Stimulated activated CD4-positive, alpha-beta T cell treated with anti-CD3 and anti-CD28 coated beads, Interleukin-1b, Interleukin-23, amount 100 ng/mL, for 4 hours (primary cell): ENCODE measurements at places on chromosomes 1 and 21.
A peak's percentile ranks its signal among the peaks of the same experiment; 100 is the strongest.

GRCh38 chr1:246680190-246680589, 44.0 kb upstream of the SCCPDH start:
- DNase-seq: no peak

DNA sequence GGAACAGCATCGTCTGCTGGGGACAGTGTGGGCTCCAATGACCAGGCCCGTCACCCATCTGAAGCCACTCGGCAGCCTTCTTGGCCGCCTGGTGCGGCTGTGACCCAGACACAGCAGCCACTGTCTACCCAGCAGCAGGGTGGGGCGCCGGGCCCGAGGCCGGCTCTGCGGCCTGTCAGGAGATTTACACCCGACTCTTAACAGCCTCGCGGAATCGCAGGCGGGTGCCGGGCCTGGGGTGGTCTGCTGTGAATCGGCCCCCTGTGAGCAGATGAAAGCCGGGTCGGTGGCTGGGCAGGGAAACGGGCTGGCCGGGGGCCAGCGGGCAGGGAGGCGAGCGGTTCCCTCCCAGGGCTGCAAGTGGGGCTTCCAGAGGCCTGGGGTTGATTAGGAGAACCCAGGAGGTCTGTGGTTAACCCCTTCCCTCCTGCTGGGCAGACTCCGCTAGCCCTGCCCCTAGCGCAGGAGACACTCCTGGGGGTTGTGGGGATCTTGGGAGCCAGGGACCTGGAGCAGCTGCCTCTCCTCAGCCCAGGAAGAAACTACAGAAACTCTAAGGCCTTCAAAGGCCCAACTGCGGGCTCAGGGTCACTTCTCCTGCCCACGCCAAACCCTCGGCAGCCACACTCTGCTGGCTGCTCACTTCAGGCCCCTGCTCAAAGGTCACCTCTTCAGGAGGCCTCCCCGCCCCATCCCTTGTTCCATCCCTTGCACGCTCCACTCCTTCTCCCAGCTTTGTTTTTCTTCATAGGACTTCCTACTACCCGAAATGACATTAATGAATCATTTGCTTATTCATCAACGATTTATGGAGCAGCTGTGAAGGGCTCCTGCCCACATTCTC, 15.6 kb downstream of the RUNX3 start:
- no peak for DNase-seq

DNA sequence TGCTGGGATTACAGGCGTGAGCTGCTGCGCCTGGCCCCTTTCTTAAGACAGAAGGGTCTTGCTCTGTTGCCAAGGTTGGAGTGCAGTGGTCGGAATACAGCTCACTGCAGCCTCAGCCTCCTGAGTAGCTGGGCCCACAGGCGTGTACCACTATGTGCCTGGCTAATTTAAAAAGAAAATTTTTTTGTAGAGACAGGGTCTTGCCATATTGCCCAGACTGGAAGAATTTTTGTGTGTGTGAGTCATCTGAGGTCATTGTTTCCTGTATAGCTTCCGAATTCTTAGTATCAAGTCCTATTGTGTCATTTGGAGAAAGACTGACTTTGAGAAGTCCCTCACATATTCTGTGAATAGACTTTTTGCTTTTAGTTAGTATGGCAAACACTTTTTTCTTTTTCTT, 4.7 kb downstream of the SZRD1 start:
- no peak for DNase-seq

DNA sequence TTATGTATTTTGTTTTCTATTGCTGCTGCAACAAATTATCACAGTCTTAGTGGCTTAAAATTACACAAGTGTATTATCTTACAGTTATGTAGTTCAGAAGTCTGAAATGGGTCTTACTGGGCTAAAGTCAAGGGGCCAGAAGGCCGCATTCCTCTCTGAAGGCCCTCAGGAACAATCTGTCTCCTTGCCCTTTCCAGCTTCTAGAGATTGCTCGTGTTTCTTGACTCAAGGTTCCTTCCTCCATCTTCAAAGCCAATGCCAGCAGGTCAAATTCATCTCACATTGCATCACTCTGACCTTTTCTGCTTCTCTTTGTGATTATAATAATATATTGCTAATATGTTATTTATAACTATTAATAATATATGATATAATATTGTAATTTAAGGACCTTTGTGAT, 97.1 kb downstream of the DIRAS3 start:
- DNase-seq: no peak

GRCh38 chr1:162381383-162381782, at the start of gene C1orf226:
C1orf226 (plus strand) TSS chr1:162381728; CDS start chr1:162381902, 174 bp downstream.
- DNase-seq: no peak

DNA sequence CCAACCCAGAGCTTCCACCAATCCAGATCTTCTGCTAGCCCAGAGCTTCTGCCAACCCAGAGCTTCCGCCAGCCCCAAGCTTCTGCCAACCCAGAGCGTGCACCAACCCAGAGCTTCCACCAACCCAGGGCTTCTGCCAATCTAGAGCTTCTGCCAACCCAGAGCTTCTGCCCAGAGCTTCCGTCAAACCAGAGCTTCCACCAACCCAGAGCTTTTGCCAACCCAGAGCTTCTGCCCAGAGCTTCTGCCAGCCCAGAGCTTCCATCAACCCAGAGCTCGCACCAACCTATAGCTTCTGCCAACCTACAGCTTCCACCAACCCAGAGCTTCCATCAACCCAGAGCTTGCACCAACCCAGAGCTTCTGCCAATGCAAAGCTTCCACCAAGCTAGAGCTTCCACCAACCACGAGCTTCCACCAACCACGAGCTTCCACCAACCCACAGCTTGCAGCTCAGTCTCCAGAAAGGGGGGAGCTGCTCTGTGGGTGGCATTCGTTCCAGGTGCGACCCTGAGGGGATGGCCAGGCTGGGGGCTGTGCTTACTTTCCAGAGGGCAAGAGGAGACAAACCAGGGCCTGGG, 23.8 kb downstream of the CRYAA start:
- no peak for DNase-seq

DNA sequence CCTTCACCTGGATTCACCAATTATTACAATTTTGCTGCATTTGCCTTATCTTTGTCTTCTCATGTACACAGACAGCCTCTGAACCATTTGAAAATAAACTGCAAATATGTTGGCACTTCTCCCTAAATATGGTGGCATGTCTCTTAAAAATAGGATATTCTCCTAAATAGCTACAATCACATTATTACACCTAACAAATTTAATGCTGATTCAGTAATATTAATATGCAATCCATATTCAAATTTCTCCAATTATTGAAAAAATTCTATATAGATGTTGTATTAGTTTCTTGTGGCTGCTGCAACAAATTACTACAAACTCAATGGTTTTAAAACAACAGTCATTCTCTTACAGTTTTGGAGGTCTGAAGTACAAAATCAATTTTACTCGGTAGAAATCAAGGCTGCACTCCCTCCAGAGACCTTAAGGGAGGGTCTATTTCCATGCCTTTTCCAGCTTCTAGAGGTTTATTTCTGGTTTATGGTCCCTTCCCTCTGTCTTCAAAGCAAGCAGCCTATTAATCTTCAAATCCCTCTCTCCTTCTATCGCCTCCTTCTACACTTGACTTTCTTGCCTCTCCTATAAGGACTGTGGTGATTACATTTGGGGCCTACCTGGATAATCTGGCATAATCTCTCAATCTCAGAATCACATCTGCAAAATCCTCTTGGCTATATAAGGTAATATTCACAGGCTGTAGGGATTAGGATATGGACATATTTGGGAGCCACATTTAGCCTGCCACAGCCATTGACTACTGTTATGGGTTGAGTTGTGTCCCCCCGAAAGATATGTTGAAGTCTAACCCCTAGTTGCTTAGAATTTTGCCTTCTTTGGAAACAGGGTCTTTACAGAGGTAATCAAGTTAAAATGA, 52.5 kb upstream of the BOLA1 start:
- no peak for DNase-seq

- DNase-seq: no peak
Measured at GRCh38 chr1:116529199-116529631, 41.6 kb downstream of the CD58 start.

DNA sequence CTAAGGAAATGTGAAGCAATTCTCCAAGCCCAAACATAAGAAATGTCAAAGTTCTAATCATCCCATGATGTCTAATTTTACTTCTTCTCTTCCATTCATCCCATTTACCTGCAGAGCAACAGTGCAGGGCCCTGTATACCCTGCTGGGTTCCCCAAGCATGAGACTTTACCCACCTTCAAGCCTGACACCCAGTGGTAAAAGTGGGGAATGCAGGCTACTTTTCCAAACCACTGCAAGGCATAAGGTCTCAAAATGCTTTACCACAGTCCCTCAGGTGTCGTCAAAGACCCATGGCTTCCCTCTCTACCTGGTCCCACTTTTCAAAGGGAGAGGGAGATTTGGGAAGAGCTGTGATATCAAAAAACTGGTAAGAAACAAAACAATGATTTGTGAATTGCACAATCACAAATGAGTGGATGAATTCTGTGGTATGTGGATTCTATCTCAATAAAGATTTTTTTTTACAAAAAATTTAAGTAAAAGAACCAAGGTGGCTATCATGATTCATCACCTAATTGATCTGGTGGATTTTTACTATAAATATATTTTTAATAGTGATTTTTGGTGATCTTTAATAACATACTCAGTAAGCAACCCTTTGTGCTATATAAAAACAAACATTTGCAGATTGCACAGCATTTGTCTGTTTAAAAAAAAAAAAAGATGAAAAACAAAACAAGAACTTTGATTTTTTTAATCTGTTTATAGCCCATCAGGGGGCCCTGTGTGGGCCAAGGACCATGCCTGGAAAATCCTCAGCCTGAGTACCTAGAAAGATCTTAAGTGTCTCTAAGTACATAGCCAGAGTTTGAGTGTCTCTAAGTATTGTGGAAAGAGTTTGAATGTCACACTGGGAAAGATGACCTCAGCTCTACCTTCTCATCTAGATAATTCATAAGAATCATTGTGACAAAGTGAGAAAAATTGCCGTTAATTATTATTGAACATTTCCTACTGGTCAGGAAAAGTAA, 73.1 kb upstream of the GJB5 start:
- DNase-seq: peak; percentile 16

- DNase-seq: no peak
Measured at GRCh38 chr1:90973897-90974798, 47.7 kb downstream of the ZNF644 start.

DNA sequence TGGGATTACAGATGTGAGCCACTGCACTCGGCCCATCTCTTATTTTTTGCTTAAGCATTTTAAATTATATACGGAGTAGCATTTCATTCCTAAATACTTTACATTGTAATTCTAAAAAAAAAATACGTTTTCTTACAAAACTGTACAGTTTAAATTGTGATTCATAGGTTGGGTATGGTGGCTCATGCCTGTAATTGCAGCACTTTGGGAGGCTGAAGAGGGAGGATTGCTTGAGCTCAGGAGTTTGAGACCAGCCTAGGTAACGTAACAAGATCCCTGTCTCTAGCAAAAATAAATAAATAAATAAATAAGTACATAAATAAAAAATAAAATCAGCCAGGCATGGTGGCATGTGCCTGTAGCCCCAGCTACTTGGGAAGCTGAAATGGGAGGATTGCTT, 24.6 kb downstream of the TBCE start:
- no peak for DNase-seq

- DNase-seq: no peak
Measured at GRCh38 chr21:35266546-35266945, 217.4 kb upstream of the RUNX1 start.

DNA sequence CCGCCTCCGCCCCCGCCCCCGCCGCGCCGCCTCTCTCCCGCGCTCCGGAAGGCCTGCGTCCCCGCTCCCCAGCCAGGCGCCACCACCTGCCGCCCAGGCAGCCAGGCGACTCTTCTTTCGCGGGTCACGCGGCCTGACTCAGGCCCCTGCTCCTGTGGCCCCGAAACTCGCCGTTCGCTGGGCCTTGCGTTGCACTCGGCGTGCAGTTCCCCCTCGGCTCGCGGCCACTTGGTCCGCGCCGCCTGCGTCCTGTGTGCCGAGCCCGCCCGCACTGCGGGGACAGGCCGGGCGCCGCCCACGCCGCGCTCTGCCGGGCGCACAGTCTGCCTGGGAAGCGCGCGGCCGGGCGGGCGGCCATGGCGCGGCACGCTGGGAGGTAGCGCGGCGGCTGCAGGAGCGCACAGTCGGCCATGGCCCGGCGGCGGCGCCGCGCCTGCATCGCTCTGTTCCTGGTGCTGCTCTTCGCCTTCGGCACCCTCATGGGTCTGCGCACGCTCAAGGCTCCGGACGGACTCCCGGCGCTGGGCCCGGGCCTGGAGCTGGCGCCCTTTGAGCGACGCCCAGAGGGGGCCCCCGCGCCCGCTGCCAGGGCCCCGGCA, at the start of gene MANEAL:
Gene MANEAL, plus strand, starts transcription at position 75 of the 599 bp plus-strand sequence. Its CDS starts 336 bp downstream, at position 411.
- DNase-seq: peak; percentile 26
